ENCODE measurements at places on chromosomes 1 and 21.

DNA sequence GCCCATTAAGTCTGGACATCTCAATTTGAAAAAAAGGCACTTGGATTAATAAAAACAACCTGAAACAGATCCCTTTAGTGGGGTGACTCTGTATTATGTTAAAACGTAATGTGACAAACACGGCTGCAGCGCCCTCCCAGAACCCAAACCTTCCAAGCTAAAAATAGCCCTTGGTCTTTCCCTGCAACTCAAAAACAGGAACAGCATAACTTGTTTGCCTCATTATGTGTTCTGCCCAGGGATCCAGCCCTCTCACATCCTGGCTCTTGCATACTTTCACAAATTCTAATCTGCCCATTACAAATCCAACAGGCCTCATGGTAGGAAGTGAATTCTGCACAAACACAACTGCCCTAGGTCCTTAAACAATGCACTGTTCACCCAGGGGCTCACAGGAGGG is 94.7 kb upstream of the GADD45A start:
- no peak for DNase-seq

- DNase-seq, result no peak
Measured at GRCh38 chr21:36441715-36442114, 38.2 kb downstream of the CLDN14 start.

- no peak for DNase-seq
Measured at GRCh38 chr1:7616953-7617352, 154.1 kb upstream of the VAMP3 start.

GRCh38 chr21:37498664-37499063 is 132.1 kb downstream of the DYRK1A start:
- no peak for DNase-seq
